ENCODE measurements at places on chromosomes 3 and 15. TPM values are rescaled to one million over a fixed set of nuclear protein-coding genes. Genes with fewer than 3 reads are reported as not detected.

- peaks cover 9% of the 10 kb centered on the region for H3K36me3 ChIP-seq
- DNase-seq: no peak
- H3K27me3 ChIP-seq: no peaks in the 10 kb centered on the region
- H3K4me3 ChIP-seq: no peak overlapping the region
- H3K27ac ChIP-seq: peak overlapping the region; percentile 83
Observed at GRCh38 chr3:63970631-63971475, 52.4 kb downstream of the PSMD6 start.

DNA sequence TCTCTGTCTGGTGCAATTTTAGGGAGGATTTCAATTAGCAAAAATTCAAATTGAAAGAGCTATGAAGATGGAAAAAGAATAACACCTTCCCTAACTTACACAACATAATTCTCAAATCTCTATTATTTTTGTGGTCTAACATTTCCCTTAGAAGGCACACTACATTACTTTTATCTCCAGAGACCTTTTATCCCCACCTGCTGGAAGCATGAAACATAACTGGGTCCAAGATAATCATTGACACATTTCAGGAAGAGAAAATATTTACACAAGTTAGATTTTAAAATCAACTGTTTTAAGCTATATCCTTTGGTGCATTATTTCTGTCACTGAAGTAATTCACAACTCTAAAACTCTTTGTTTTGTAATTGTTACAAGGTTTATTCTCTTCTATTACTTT lies 779.5 kb downstream of the ROBO1 start:
- DNase-seq: no peak
- no peak overlapping the region for H3K4me3 ChIP-seq
- no peak overlapping the region for H3K27ac ChIP-seq
- H3K4me1 ChIP-seq: no peaks in the 10 kb centered on the region

DNA sequence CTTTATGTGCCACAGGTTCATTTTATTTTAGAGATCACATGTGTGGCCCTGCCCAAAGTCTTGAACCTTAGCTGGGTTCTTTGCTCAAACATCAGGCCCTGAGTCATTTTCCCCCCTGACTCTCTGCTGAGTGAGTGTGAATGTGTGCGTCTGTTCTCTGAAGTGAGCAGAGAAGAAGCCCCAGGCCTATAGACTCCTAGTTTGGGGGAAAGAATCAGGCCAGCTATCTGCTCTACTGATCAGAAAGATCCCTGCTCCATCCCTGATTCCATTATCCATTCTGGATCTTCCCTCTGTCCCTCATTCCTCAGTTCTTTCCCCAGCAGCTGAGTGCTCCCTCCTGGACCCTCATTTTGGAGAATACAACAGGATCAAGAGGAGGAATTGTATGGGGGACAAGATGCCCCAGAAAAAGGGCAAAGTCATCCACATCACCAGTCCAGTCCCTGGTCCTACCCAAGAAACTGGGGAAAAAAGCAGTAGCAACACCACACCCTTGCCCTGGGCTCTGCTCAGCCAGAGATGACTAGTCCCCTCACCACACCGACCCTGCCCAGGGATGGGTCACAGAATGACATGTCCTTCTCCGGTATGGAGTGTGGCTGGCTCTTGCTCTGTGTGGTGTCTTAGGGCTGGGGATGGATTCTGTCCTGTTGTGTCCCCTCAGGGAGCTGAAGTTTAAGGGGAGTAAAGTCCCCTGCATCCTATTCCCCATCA lies 3.2 kb downstream of the DUOX1 start:
- H3K36me3 ChIP-seq: no peaks in the 10 kb centered on the region
- peaks cover 75% of the 10 kb centered on the region for H3K4me1 ChIP-seq
- DNase-seq: no peak
- no peak overlapping the region for H3K27ac ChIP-seq
- no peak overlapping the region for H3K4me3 ChIP-seq

DNA sequence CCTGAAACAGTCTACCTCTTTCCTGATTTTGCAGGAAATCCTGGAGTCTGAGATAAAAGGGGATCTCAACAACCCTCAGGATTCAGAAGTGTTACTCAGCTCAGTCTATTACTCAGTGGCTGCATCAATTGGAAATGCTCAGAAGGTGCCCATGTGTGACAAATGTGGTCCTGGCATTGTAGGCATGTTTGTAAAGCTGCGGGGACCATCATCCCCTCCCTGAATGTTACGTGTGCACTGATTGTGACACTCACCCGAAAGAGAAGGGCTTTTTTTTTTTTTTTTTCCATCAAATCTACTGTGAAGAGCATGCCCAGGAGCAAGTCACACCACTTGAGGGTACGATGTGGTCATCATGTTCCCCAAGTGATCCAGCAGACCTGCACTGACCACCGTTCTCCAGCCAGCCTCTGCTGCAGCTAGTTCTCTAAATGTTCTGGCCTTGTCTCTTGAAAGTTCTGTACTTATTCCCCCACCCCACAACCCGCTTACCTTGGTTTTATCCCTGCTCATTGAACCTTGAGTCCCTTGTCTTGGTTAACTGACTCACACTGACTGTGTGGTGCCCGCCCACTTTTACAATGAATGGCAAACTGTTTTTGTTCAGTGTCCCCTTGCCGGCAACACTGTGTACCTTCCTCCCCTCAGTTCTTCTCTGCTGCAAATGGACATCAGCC lies 19.8 kb downstream of the ST3GAL6 start:
- H3K27ac ChIP-seq: no peak overlapping the region
- no peaks in the 10 kb centered on the region for H3K36me3 ChIP-seq
- H3K4me1 ChIP-seq: no peaks in the 10 kb centered on the region
- no peak for DNase-seq

The PRR20G gene
- total RNA-seq: not detected

DNA sequence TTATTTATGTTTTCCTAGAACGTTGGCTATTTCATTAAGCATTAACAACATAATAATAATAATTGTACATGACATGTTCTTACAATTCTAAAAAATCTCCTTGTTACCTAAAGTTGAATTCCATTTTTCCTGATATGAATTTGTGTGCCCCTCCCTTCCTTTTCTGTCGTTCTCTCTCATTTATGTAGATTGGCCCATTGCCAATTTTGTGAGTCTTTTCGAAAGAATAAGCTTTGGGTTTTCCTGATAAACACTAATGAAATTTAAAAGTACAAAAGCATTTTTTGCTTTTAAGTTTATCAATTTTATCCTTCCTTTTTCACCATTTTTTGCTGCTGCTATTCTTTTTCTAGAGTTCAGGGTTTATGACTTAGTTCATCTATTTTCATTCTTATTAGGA lies 44.9 kb downstream of the PRR23E start:
- H3K4me3 ChIP-seq: no peak overlapping the region
- H3K27me3 ChIP-seq: peaks cover 5% of the 10 kb centered on the region
- H3K27ac ChIP-seq: no peak overlapping the region
- no peaks in the 10 kb centered on the region for H3K4me1 ChIP-seq

DNA sequence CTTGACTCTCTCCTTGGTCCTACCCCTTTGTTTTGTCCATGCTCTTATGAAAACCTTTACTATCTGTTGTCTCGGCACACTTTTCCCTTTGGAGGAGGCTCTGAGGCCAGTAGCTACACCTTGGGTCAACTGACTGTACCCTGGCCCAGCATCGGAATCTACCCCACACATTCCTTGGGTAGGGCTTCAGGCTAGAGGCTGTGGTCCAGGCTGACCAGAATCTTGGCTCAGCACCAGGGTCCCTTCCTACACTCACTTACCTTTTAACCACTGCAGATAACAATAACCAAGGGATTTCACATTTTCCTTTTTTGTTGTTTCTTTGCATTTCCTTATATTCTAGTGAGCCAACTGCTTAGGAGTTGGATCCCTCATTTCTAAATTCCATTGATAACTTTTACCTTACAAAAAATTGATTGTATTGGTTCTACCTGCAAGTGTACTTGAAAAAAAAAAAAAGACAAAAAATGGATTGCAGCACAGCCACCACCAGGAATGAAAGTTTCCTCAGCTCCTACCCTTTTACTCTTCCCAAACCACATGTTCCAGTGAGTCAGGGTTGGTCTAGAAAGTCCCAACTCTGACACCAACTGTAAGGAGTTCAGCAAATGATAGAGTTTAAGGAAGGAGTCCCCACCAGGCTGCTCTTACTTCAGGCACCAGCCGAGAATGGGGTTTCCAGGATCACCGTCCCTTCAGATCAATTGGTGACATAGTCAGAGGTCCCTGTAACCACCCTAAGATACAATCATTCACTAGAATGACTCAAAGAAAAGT lies 95.6 kb downstream of the FBLN2 start:
- H3K27ac ChIP-seq: no peak overlapping the region
- H3K27me3 ChIP-seq: peaks cover 31% of the 10 kb centered on the region
- H3K4me1 ChIP-seq: peaks cover 10% of the 10 kb centered on the region
- DNase-seq: no peak
- no peaks in the 10 kb centered on the region for H3K36me3 ChIP-seq
- no peak overlapping the region for H3K4me3 ChIP-seq

The ZNF662 gene
- total RNA-seq: 1.9 TPM

GRCh38 chr3:98573181-98573728 lies 20.2 kb downstream of the CPOX start:
- H3K36me3 ChIP-seq: no peaks in the 10 kb centered on the region
- no peaks in the 10 kb centered on the region for H3K4me1 ChIP-seq
- H3K27me3 ChIP-seq: no peaks in the 10 kb centered on the region

DNA sequence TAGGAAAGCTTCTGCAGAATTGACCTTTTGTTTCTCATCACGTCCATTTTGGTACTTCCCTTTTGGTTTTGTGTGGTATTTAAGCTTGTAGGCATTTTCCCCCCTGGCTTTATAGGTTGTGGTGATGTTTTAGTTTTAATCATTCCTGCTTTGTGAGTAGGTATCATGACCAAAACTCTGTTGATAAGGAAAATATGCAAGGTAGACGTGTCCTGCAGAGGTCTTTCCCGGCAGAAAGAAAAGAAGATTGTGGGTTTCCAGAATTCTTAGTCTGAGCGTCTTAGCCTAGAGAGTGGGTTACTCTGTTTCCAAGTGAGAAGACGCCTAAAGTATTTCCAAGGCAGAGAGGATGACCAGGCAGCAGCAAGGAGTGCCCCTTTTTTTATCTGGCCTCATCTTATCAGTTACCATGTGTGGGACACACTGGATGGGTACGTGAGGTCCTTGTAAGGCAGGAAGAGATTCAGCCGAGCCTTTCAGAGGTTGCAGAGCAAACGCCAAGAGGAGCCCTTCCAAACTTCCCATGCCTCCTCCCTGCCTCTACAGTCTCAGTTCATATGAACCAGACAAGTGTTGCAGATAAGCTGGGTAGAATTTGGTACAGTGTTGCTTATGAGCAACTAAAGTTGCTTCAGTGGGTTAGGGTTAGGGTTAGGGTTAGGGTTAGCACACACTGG lies 58.8 kb downstream of the ARNT2 start:
- DNase-seq: no peak
- H3K27me3 ChIP-seq: no peaks in the 10 kb centered on the region
- no peak overlapping the region for H3K27ac ChIP-seq
- H3K36me3 ChIP-seq: no peaks in the 10 kb centered on the region
- no peaks in the 10 kb centered on the region for H3K4me1 ChIP-seq

The METTL6 gene
- 16.3 TPM for total RNA-seq

- no peak overlapping the region for H3K4me3 ChIP-seq
- no peak overlapping the region for H3K27ac ChIP-seq
- H3K36me3 ChIP-seq: no peaks in the 10 kb centered on the region
- H3K4me1 ChIP-seq: no peaks in the 10 kb centered on the region
- DNase-seq: no peak
Observed at GRCh38 chr3:74592359-74592758, 22.1 kb downstream of the CNTN3 start.

Data from esophagus squamous epithelium (tissue), 5 donors.